ENCODE measurements at places on chromosomes 7 and 10.

GRCh38 chr10:75600833-75601232 is 169.4 kb downstream of the LRMDA start:
- no peak for DNase-seq

- no peak for DNase-seq
Measured at GRCh38 chr7:141915565-141915964, 634 bp upstream of the OR9A4 start.

- DNase-seq: no peak
Measured at GRCh38 chr7:105705427-105705826, 124.1 kb upstream of the EFCAB10 start.

DNA sequence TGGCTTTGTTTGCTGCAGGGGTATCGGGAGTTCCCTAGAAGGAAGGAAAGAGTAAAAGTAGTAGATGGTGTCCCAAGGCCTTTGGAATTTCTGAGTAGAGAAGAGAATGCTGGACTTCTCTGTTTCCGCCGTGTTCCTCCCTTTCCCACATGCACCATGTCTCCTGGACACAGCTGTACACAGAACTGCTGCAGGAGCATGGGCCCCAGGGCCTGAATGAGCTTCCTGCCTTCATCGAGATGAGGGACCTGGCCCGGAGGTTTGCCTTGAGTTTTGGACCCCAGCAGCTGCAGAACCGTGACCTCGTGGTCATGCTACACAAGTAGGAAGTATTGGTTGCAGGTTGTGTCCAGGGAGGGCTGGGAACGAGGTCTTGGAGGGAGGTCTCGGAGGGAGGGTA is 15.3 kb upstream of the PVRIG start:
- no peak for DNase-seq

DNA sequence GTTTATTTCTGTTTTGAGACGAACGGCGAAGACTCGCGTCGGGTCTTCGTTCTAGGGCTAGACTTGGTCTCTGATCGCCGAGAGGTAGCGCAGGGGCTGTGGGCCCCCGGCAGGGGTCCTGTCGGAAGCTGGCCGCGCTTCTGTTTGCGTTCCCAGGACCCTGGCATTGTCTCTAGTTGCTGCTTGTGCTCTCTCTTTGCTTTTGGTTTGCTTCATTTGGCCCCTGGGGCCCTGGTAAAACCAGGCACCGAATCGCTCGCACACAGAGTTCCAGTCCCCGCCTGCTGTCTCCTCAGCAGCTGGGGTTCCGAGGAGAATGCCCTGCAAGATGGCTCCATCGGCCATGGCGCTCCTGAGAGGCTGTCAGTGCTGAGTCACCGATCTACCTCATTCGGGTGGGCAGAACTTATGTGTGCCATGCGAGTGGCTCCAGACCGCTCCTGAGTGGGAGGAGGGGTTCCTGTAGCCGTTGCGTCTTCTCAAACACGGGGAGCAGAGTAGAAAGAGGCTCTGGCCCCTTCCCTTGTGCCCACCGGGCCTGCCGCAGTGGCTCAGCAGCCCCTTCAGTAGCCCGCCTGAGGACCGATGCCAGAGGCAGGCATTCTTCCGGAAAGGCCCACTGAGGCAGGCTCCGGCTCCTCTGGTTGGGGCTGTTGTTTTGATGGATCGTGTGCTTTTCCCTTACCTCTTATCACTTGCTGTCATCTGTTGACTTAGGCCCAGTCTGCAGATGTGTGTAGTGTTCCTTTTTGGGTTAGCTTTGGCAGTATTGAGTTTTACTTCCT is 826 bp downstream of the CHPF2 start:
- peak; percentile 37 for DNase-seq

DNA sequence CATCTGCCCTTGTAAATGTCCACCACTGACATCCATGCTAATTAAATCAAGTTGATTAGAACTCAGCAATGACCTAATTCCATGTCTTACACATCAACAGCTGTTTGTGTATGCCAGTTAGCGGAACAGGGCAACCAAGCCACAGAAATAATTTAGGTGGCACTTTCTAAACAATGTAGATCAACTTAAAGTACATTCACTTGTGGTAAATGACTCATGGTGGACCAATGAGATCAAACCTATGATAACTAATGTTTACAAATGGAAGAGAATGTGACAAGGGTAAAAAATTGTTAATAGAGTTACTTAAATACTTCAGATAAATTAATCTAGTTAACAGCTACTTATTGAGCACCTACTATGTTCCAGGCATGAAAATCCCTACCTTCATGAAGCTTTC is 63.1 kb upstream of the ICA1 start:
- DNase-seq: no peak

DNA sequence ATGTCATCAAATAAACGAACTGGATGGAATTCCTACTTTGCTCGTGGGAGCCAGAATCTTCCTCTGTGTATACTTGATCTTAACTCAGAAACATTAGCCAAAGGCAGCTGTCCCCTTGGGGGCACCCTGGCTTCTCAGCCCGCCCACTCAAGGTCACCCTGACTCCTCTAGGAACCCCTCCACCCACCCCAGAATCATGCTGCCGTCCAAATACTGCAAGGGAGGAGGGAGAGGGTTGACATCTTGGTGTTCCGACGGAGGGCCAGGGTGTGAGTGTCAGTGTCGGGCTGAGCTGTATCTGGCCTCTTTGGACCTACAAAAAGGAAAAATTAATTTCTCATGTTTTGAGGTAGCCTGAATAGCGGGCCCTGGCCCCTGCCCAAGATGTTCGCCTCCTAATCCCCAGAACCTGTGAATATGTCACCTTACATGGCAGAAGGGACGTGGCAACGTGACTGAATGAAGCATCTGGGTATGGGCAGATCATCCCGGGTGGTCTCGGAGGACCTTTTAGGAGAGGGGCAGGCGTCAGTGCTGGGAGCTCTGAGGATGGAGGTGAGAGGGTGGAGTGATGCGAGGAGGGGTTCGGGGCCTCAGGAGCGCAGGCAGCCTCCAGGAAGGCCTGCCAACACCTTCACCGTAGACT is 40.5 kb upstream of the RBM33 start:
- no peak for DNase-seq

GRCh38 chr10:121851786-121852185 is 76.0 kb downstream of the ATE1 start:
- DNase-seq: no peak

DNA sequence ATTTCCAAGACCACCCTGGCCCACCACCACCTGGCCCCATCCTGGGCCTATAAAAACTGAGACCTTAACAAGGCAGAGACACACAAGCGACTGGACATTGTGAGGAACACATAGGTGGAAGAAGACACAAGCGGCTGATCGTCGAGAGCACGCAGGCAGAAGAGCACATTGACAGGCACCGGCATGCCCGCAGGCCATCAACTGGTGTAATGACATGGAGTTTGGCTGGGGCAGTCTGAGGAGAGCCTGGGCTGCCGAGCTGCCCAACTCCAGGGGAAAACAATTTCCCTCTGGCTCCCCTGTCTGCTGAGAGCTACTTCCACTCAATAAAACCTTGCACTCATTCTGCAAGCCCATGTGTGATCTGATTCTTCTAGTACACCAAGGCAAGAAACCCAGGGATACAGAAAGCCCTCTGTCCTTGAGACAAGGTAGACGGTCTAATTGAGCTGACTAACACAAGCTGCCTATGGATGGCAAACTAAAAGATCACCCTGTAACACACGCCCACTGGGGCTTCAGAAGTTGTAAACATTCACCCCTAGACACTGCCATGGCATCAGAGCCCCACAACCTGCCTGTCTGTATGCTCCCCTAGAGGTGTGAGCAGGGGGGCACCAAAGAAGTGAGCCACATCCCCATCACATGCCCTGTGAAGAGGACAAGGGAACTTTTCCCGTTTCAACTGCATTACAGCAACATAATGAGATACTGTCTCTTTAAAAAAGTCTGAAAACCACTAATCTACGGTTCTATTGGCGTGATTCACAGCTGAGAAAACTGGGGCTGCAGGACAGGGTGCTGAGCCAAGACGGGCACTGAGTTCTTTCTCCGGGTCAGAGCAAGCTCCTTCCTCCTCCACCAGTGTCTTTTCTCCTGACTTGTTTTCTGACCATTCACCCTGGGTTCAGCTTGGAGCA is 18.5 kb upstream of the TNS3 start:
- no peak for DNase-seq

- no peak for DNase-seq
Measured at GRCh38 chr7:133372337-133372736, 119.5 kb downstream of the EXOC4 start.

- DNase-seq: no peak
Measured at GRCh38 chr10:92419740-92420545, 129.0 kb downstream of the MARCHF5 start.

DNA sequence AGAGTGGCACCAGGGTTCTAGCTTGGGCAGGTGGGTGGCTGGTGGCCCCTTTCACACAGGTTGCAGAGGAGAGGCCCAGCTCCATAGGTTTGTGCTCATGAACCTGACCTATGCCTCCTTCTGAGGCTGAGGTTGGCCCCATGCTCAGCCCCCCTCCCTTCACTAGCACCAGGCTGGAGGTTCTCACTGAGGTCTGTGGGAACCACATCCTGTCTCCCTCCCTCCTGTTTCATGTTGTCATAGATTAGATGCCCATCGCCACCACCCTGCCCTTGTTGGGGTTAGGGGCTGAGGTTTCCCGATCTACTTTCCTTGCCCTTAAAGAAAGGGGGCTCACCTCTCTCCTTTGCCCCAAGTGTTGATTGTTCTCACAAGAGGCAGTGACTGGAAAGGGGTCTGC is 14.7 kb downstream of the NEUROG3 start:
- DNase-seq: no peak

DNA sequence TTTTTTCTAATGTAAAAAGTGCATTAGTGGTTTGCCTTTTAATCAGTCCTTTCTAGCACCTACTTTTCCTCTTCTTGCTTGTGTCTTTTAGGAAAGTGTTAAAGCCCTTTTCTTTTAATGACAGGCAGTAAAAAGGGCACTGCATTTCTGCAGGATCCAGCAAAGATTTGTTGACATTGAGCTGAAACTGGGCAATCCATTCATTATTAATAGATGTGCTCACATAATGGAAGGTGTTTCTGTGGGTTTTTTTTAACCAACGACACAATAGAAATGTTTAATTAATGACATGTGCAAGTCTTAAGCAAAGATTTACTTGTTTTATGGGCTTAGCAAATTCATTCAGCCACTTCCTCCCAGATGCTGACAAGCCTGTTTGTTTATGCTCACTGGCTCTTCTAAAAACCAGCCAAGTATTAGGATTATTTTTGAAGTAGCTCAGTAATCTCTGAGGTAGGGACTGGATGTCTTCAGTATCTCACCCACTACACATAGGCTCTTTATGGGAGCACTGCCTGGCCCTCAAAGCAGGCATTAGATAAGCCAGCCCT is 1201.1 kb downstream of the SORCS1 start:
- DNase-seq: no peak

DNA sequence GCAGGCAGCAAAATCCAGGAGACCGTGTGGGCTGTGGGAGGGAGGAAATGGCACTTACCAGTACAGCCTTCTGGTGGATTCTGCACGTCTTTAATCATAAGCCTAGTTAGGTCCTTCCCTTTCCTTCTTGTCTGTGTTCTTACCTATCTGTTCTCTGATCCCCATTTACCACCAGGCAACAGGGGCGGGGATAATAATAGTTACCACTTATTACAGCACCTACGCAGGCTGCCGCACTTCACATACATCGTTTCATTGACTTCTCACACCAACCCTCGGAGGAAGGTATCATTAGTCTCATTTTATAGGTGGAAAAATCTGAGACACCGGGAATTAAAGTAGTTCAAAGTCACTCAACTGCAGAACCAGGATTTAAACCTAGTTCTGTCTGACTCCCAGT is 4.5 kb upstream of the EPHA1 start:
- DNase-seq: no peak

DNA sequence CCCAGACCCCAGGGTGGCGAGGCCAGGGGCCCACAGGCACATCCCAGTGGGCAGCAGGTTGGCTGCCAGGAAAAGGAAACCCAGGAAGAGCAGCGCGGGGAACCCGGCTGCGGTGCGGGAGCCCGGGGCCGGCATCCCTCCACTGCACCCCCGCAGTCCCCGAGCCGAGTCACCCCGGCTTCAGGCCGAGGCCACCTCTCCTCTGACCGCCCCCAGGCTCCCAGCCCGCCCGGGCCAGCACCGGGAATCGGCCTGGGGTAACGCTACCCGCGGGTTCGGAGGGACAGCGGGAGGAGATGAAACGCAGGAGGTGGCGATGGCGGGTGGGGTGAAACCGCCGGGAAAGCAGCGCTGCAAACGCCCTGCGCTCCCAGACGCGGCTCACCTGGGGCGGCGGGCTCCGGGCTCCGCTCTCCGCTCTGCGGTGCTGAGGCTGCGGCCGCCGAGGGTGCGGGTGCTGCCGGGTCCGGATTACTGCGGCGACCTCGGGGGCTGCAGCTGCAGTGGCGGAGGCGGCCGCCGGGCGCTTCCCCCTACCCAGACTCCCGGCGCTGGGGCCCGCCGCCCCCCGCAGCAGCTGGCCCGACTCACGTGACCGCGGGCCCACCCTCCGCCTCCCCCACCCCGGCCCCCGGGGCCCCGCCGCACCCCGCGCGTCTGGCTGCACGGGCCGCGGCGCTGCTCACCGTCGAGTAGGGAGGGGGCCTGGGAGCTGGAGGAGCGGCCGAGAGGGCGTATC is at the start of gene SCRN1:
SCRN1 (minus strand) TSS at position 545 of the 739 bp plus-strand sequence. CDS start 20,734 bp downstream, outside the sequence.
- DNase-seq: no peak

DNA sequence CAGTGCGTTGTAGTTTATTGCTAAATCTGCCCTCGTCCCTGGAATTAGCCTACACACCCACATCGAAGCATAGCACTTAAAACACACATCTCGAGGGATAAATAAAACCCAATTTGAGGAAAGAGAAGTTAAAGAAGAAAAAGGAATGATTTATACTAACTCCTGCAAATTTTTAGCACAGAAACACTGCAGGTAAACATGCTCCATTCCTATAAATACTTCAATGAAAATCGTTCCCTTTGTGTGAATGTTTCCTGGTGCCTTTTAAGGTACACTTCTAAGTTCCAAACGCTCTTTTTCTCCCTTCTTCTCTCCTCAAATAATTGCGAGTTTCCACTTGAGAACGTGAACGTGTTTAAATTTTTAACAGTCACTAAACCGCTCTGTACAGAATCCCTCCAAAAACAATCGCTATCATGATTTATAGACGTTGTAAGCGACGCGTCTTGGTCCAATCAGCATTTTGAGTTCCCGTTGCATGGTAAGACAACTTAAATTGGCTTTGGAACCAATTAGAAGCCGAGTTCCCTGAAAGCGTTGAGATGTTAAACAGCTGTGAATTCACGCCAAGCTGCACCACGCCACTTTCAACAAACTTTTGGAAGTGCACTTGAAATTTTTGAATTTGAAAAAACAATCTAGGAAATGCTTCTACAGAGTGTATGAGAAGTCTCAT is 12.5 kb upstream of the EBLN1 start:
- DNase-seq: no peak

GRCh38 chr7:140870003-140870402 is 54.7 kb downstream of the BRAF start:
- DNase-seq: no peak

GRCh38 chr7:101294039-101294831 is 27.4 kb downstream of the IFT22 start:
- DNase-seq: no peak
